ENCODE measurements at places on chromosomes 4 and X. TPM values are rescaled to one million over a fixed set of nuclear protein-coding genes. Genes with fewer than 3 reads are reported as not detected.

- DNase-seq: no peak
Measured at GRCh38 chrX:108439426-108439942, at the start of gene COL4A5. Gene COL4A5 (plus strand): TSS chrX:108439838. CDS start chrX:108440126, 288 bp downstream.

GRCh38 chr4:181939199-181939945 is 303.8 kb upstream of the TENM3 start:
- DNase-seq: peak; percentile 8

DNA sequence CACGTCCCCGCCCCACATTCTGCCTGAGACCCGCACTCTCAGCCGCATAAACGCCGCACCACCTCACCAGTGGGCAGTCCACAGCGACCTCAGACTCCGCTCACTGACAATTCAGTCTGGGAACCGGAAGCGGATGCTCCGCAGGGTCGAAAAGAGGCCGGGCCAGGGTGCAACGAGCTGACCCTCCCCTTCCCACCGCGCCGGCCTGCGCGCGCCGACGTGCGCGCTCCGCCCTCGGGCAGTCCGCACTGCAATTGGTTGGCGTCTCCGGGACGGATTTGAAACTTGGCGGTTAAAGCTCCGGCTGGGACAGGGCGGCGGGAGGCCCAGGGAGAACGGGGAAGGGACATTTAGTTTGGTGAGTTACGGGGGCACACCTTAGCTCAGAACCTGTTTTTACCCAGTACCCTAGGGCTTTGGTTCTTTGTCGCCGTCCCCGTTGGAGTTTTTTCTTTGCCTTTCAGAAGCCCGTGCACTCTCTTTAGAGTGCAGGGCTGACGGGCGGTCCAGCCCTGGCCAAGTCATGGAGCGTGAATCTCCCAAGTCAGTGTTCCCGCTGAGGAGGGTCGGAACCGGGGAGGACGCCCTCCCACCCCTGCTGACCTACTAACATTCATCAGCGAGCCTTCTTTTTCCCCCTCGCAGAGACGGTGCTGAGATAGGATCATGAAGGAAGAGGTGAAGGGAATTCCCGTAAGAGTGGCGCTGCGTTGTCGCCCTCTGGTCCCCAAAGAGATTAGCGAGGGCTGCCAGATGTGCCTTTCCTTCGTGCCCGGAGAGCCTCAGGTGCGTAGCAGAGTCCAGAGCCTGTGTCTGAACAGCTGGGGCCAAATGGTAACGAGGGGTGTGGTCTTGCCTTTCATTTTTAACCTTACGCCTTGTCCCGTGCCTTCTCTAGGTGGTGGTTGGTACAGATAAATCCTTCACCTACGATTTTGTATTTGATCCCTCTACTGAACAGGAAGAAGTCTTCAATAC is at the start of the genes KIF4A and PDZD11:
KIF4A (plus strand) TSS at position 312 of the 978 bp plus-strand sequence; CDS start at position 667, 355 bp downstream.
PDZD11 (minus strand) TSS at position 135 of the 978 bp plus-strand sequence. CDS start 586 bp downstream, outside the sequence.
- peak; percentile 60 for DNase-seq

Gene SCML2
- 13.9 TPM for total RNA-seq

DNA sequence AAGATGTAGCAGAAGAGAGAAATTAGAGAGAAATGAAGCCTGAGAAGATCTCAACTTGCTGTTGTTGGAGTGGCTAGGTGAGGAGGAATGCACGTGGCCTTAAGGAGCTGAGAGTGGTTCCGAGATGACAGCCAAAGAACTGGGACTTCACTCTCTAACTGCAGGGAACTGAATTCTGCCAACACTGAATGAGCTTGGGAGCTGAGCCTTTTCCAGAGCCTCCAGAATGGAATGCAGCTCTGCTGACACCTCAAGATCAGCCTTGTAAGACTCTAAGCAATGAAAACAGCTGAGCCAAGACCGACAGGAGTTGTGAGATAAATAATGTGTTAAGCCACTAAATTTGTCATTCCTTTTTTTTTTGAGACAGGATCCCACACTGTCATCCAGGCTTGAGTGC is 73.0 kb downstream of the TLL1 start:
- DNase-seq: no peak

Gene RBMXL3
- total RNA-seq: not detected

DNA sequence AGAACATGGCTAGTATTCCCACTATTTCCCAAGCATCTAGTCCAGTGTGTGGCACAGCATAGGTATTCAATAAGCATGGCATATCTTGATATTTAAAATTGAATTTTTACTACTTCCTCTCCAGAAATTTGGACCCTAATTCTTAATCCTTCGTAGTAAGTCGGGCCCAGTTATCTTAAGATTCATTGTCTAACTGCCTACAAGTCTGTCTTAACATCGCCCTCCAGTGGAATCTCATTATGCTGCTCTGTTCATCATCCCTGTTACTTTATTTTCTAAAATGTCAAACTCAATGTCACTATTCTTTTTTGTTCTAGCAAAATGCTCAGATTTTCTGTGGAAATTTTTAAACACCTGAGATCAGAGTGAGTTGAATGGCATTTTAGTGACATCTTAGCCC is 606.2 kb downstream of the KLHL13 start:
- DNase-seq: no peak

DNA sequence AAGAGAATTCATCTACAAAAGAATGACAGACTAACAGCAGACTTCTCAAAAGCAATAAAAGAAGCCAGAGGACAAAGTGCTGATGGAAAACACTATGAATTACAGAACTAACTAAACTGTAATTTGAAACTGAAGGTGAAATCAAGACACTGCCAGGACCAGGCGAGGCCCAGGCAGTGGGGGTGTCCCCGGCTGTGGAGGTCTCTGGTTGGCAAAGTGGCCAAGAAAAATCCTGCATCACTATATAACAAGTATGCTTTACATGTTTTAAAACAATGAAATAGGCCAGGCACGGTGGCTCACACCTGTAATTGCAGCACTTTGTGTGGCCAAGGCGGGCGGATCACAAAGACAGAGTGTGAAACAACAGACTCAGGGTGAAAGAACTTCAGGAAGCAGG is 32.9 kb downstream of the CHM start:
- DNase-seq: no peak

GRCh38 chr4:105990933-105991332 is 95.7 kb downstream of the NPNT start:
- DNase-seq: peak; percentile 44

DNA sequence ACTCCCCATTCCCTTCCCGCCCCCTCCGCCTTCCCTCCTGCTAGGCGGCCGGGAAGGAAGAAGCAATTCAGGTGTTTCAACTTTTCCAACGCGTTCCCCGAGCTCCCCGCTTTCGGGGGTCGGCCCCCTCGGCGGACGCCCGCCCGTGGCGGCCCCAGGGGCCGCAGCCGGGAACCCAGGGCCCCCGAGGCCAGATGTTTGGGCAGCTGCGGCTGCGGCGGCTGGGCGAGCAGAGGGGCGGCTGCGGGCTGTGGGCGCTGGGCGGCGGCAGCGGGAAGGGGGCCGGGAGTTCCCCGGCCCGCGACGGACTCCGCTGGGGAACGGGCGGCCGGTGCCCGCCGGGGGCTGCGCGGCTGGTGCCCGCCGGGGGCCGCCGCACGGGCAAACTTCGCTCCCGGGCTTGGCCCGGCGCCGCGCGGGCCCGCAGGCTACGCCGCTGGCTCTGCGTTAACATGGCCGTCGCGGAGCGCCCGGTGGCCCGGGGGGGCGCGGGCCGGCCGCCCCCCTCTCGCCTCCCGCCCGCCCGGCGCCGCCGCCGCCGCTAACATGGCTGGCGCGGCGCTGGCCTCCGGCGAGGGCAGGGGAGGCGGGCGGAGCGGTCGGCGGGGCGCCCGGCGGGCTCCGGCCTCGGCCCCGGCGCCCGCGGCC is 510 bp downstream of the HMGB3 start:
- DNase-seq: no peak

- DNase-seq: peak; percentile 22
Measured at GRCh38 chr4:117134386-117134785, 49.0 kb upstream of the TRAM1L1 start.

DNA sequence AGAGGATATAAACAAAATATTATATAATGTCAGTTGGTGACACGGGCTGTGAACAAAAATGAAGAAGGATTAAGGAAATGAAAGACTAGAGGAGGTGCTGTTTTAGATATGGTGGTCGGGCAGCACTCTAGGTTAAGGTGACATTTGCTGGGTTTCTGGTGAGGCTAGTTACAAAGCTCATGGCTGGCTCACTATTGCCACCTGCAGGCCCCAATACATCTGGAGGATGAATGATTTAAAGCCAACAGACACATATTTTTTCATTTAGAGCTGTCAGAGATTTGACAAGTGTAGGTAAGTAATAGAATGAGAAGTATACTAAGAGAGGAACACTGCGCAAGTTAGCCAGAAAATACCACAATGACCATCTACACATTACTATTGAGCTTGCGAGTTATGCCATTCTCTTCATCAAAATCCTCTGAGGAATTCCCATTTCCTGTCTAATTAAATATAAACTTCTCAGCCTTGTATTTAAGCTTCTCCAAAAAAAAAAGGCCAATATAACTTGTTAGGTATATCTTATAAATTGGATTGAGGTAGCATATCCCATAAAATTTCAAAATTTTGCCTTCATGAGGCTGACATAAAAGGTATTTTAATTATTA is 6.4 kb upstream of the FGG start:
- no peak for DNase-seq

- DNase-seq: no peak
Measured at GRCh38 chr4:148469938-148470337, 27.7 kb upstream of the NR3C2 start.

DNA sequence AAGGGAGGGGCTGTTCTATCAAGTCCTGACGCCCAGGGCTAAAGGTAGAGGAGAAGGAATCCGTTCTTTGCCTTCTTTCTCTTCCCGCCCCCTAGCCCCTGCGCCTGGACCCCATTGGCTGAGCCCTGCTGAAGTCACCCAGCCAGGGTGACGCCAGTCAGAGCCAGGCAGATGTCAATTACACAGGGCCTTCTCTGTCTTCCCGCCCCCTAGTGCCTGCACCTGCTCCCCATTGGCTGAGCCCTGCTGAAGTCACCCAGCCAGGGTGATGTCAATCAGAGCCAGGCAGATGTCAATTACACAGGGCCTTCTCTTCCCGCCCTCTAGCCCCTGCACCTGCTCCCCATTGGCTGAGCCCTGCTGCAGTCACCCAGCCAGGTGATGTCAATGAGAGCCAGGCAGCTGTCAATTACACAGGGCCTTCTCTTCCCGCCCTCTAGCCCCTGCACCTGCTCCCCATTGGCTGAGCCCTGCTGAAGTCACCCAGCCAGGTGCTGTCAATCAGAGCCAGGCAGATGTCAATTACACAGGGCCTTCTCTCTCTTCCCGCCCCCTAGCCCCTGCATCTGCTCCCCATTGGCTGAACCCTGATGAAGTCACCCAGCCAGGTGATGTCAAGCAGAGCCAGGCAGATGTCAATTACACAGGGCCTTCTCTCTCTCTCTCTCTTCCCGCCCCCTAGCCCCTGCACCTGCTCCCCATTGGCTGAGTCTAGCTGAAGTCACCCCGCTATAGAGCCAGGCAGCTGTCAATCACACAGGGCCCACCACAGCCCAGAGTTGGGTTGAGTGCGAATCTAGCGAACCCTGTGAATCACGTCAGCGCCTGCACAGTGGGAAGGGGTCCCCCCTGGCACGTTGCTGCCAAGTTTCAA is 46.4 kb downstream of the ASMT start:
- DNase-seq: no peak

Gene CSTF2
- 13.5 TPM for total RNA-seq
